GM13976 (cell line): ENCODE measurements at places on chromosomes 7 and 10.

- no peak for DNase-seq
Observed at GRCh38 chr10:115856580-115856979, 416.4 kb downstream of the GFRA1 start.

DNA sequence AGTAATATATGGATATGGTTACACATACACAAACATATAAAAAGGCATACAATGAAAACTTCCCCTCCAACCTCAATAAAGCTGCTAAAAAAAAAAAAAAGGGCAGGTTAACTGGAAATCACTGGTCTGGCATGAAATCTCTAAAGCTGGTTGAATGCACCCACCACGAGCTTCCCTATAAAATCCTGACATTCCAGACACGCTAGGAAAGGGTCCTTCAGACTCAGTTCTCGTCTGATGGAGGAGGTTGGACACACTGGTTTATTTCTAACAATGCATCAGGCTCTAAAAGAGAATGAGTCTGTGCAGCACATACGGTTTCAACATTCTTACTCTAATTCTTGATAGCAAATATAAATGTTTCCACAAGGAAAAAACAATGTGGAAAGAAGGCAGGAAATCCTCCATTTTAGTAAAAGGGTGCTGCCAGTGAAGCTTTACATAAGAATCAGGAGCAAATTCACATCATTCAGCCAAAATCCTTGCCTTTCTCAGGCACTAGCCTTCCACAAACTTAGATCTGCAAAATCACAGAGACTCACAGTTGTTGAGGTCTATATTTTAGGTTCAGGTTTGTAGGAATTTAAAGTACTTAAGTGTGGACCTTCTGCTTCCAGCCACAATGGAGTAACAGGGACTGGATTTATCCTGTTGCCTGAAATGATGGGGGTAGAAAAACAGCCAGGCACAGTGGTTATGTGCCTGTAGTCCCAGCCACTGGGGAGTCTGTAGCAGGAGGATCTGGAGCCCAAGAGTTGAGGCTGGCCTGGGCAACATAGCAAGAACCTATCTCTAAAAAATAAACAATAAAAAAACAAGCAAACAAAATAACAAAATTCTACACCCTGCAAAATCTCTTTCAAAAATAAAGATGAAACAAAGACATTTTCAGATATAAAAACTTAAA is 73.5 kb downstream of the CYTH3 start:
- no peak for DNase-seq

DNA sequence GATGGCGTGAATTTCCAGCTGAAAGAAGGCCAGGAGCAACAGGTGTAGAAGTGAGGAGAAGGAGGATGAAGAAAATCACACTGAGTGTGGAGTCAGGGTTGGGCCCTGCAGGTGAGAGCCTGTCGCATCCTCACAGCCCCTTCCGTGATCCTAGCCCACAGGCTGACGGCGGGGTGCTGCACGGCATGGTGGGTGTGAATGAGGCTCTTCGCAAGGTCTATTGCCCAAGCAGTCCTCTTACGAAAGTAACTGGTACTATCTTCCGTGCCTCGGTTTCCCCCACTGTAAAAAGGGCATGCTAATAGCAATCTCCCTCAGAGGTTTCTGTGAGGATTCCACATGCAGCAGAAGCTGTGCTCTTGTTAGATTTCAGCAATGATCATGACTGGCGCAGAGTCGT is 129.9 kb upstream of the TNS3 start:
- no peak for DNase-seq

GRCh38 chr10:24007359-24007758 is 201.6 kb upstream of the KIAA1217 start:
- no peak for DNase-seq

- no peak for DNase-seq
Observed at GRCh38 chr10:62636825-62637248, 167.7 kb upstream of the ADO start.

- no peak for DNase-seq
Observed at GRCh38 chr7:1503390-1503789, 799 bp downstream of the INTS1 start.

GRCh38 chr10:60865198-60865783 is 78.7 kb downstream of the RHOBTB1 start:
- no peak for DNase-seq

GRCh38 chr10:79430936-79431335 is 14.5 kb downstream of the ZCCHC24 start:
- no peak for DNase-seq

GRCh38 chr7:143295870-143296269 is 7.7 kb downstream of the CASP2 start:
- DNase-seq: no peak

DNA sequence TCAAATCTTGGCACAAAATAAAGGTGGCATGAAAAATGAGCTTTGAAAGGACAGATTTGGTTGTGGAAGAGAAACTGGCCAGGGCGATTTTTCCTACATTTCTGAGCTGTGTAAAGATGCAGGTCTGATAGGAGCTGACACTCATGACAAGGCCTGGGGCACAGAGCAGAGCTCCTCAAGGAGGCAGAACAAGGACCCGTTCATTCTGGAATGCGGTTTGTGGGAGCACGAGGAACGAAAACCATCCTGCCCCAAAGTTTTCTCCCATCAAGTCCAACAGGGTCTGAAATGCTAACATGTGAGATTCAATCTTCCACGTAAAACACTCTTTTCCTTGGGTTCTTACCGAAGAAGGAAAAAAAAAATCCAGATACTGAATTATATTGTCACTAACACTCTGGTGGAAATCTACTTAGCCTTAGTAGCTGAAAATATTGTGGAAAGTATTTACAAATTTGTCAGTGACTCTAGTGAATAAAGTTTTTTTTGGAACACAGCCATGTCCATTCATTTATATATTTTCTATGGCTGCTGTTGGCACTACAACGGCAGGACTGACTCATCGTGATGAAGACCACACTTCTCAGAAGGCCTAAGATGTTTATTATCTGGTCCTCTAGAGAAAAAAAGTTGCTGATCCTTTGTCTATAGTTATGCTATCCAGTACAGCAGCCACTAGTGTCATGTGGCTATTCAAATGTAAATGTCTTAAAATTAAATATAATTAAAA is 215.7 kb downstream of the BAMBI start:
- no peak for DNase-seq

DNA sequence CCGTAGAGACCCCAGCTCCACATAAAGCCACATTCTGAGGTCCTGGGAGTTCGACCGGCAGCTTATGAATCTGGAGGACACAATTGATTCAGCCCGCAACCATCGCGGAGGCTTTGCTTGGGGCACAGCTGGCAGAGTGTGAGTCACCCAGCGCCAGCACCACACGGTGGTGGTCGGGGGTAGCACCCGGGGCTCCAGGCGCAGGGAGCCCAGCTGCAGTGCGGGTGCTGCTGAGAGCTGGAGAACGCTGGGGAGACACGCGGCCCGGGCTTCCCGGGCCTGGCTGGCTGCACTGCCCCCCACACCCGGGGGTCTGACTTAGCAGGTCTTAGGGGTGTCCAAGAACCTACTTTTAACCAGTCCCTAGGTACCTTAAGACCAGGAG is 87.9 kb downstream of the PAXIP1 start:
- no peak for DNase-seq

GRCh38 chr7:28005075-28005846 is 175.3 kb downstream of the JAZF1 start:
- no peak for DNase-seq

- no peak for DNase-seq
Observed at GRCh38 chr10:78755877-78756455, 312.8 kb upstream of the ZMIZ1 start.

DNA sequence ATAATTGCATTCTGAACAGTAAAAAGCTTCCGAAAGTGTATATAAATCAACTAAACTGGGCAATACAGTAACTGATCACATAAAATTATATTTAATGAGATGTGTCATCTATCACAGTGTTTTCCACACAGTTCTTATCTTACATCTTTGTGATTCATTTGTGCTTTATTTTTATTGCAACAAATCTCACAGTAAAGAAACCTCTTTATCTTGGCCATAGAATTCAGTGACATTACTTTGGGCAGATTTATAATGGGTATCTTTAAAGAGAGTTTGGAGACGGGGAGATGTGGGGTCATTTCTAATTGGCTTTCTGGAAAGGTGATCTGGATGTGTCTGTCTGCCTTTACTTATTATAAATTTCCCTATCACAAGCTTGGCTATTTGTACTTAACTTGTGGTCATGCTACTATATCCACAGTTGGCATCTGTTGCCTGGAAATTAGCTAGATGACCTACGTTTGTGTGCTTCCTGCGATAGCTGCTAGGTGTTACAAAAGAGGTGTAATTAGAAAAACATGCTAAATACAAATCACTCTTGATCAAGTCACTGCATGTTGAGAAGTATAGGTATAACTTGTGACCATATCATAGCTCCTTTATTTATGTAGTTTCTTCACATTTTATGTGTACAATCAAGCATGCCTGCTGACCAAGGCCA is 123.8 kb downstream of the ARID5B start:
- DNase-seq: no peak

GRCh38 chr7:54878339-54878738 is 119.3 kb upstream of the SEC61G start:
- DNase-seq: no peak

DNA sequence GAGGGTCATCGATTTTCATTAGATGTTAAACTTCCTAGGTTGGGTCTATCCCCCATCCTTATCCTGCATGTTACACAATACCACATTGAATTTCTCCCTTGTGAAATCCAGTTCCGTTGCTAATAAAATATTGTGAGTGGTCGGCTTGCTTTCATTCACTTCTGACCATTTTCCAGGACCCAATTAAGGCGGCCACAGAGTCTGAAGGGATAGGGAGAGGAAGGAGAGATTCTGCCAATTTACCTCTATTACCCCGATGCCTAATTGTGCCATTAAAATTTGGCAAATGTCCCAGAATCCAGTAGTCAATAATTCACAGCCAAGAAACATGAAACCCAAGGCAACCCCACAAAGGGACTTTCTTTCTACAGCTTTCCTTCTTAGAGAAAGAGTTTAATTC is 129.9 kb downstream of the IPMK start:
- no peak for DNase-seq

DNA sequence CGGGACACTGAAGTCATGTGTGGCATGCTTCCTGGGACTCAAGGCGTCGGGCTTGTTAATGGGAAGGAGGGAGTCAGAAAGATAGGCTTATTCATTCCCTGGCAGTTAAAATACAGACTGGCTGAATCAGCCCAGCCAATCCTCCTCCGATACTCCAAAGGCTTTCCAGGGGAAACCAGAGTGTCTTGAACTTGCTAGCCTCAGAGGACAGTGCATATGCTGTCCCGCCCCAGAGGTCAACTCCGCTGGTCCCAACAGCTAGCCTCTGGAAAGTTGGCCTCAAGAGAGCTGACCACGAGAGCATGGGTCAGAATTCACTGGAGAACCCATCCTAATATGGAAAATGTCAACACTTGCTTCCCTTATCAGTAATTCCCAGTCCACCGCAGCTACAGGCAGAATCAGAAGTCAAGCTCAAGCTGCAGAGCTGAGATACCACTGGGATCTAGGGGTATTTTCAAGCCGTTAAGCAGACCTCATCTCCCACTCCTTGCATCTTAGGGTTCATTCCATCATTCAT is 43.0 kb downstream of the ELMO1 start:
- DNase-seq: no peak

- DNase-seq: no peak
Observed at GRCh38 chr10:28684986-28685580, 7.8 kb downstream of the BAMBI start.
